Mesendoderm (in vitro differentiated cells): ENCODE measurements at places on chromosomes 2 and 18.
A peak's percentile ranks its signal among the peaks of the same experiment; 100 is the strongest.

GRCh38 chr18:24695168-24695567 lies 234.7 kb downstream of the HRH4 start:
- H3K4me3 ChIP-seq, result no peak overlapping the region
- no peaks in the 10 kb centered on the region for H3K36me3 ChIP-seq
- no peak overlapping the region for H3K27ac ChIP-seq
- H3K4me1 ChIP-seq, result no peaks in the 10 kb centered on the region

GRCh38 chr2:72827966-72828646 lies 2.3 kb upstream of the EXOC6B start:
- no peaks in the 10 kb centered on the region for H3K36me3 ChIP-seq
- no peak overlapping the region for H3K27ac ChIP-seq

DNA sequence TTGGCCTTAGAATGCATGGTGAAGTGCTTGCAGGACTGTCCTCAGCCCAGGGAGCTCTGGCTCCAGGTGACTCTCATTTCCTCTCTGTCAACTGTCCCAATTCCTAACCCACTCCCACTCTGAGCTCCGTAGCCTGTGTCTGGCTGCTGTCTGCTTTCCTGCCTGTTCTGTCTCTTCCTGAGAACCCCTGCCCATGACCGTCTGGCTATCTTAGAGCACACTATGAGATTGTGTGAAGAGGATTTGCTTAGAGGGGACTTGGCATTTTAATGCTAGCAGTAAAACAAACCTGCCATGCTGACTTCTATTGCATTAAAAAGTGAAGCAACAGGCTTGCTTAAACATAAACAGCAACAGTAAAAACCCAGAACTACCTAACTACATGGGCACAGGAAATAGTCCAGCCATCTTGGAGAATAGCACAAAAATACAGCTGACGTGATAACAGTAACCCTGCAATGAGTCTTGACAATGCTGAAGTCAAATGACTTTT lies 234.7 kb downstream of the PRKCE start:
- H3K4me1 ChIP-seq, result no peaks in the 10 kb centered on the region
- no peak for DNase-seq
- no peaks in the 10 kb centered on the region for H3K27me3 ChIP-seq
- no peaks in the 10 kb centered on the region for H3K36me3 ChIP-seq

DNA sequence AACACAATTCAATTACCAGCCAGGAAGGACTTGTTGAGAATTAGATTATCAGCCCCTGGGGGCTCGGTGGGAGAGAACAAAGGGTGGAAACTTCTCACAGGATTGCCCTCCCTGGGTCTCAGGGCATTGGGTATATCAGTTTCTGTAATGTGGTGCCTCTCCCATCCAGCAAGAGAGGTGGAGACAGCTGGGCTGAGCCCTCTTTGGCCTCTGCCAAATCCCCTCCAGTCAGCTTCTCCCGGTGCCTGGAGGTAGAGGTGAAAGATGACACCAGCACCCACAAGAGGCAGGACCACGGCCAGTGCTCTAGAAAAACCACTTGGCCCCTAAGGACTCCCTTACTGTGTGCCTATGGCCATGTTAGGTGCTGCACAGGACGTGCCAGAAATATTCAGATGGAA lies 179.7 kb downstream of the HAUS1 start:
- peak; percentile 95 for DNase-seq
- H3K27ac ChIP-seq, result no peak overlapping the region
- H3K4me1 ChIP-seq, result peaks cover 23% of the 10 kb centered on the region

- H3K27me3 ChIP-seq, result no peaks in the 10 kb centered on the region
- H3K36me3 ChIP-seq, result no peaks in the 10 kb centered on the region
- no peak overlapping the region for H3K4me3 ChIP-seq
- H3K27ac ChIP-seq, result no peak overlapping the region
These were observed 468.3 kb upstream of the GYPC start for GRCh38 chr2:126187668-126188067.
